ENCODE measurements at places on chromosomes 4 and X. TPM values are rescaled to one million over a fixed set of nuclear protein-coding genes. Genes with fewer than 3 reads are reported as not detected.
A peak's percentile ranks its signal among the peaks of the same experiment; 100 is the strongest.

DNA sequence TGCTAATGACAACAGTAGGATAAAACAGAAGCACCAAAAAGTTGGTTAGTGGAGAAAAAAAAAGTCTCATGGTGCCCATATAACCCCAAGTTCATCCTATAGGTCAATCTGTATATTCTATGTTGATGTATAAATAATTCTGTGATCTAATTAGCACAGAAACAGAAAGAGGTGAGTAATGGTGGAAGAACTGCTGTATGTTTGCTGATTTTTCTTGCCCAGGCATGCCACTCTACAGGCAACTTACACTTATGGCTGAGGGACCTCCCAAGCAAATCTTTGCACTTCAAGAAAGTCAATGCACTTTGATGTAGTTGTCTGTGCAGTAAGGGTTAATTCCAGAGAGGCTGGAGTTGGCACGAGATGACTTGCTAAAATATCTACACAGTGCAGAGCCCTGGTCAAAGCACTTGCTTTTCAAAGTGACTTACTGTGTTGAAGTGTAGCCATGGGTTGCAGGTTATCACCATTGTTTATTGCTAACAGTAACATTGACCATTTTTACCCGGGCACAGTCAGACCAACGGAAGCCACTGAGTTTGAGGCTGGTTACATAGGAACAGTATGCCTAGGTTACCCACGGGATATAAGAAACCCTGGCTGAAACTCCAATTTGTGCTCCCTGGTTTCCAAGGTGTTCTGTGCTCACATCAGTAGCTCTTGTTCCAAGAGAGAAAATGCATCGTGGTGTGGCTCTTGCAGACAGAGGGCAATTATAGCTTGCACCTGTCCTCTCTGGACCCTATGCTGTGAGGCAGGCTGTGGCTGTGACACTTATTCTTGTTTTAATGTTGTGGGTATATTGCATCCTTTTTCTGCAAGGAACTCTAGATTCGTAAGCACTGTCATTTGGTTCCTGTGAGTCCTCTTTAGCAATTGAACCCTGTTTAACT is 141.3 kb upstream of the FTHL17 start:
- DNase-seq = no peak

Gene DRD5
- total RNA-seq = not detected

Gene HSD17B13
- total RNA-seq = 0.65 TPM

- DNase-seq = no peak
Measured at GRCh38 chr4:40281913-40282312, 53.2 kb upstream of the CHRNA9 start.

DNA sequence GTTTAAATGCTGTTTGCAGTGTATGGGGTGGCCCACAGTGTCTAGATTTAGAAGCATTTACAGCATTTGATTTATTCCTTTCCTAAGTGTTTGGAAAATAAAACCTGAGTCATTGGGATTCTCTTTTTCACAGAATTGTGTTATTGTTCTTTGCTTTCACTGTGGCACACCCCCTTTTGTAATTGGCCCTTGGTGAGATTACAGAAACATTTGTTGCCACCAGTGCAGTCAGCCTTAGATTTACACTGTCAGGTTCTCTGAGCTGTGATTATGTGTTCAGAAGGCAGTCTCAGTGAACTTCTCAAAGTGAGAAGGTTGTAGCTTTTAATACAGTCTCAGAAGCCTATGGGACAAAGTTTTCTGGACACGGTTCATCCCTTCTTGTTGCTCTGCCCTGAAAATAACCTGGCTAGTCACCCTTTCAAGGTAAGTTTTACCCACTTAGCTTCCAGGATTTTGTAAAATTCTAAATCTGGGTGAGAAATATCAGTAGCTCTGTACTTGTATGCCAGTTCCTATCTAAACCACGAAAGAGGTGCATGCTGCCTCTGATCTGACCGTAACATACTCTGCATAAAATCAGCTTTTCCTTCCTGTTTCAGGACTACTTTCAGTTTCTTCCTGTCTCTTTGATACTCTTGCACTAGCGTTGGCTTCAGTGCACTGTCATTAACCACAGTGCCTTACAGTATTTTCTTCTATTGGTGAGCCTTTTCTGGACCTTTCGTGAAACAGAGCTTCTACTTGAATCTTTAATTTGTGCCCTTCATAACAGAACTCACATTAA is 12.6 kb downstream of the RUFY3 start:
- peak; percentile 35 for DNase-seq

DNA sequence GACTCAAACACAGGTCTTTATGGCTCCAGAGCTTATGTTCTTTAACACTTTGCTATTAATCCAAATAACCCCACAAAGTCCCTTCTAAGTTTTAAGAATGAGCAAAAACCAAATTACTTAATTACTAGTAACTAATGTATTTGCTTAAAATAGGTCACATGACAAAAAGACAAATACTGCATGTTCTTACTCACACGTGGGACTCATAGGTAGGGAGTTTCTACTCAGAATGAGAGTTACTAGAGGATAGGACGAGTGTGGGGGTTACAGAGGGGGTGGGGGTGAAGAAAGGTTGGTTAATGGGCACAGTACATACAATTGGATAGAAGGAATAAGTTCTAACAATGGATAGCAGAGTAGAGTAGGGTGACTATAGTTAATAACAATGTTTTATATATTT is 5.8 kb downstream of the RPS6KA3 start:
- DNase-seq = no peak

Gene SATL1
- 1.7 TPM for total RNA-seq
